Endothelial cell of coronary artery (primary cell): ENCODE measurements at places on chromosomes 7 and 10. TPM values are rescaled to one million over a fixed set of nuclear protein-coding genes. Genes with fewer than 3 reads are reported as not detected.

Gene PLCE1
- under 0.01 and 0.19 TPM in 2 replicates for total RNA-seq

Gene CLCN1
- not detected in 2 replicates for total RNA-seq

Gene MSMB
- 0.27 TPM in 1 of 2 replicates, not detected in the other for total RNA-seq

Gene SEMA3C
- 4.9 and 22.5 TPM in 2 replicates for total RNA-seq
